Left ventricle myocardium superior (tissue), 1 donor: ENCODE measurements at places on chromosomes 11 and 22.

GRCh38 chr11:86002431-86002830 is 66.5 kb downstream of the PICALM start:
- no peak for DNase-seq

- no peak for DNase-seq
Observed at GRCh38 chr11:11946180-11946579, 62.2 kb downstream of the DKK3 start.

DNA sequence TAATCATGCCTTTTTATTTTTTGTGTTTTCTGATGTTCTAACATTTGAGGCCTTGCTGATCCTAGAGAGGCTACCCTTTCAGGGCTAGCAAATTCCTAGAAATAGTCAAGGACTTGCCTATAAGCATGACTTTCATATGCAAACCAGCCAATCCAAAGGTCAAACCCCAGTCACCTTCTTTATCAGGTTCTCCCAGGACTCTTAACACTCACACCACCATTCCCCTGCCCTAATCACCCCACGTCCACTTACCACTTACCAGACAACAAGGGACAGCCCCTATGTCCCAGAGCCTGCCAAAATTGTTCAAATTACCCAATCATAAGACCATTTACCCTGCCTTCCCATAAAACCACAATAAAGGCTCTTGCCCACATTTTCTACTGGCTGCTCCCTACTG is 1339.8 kb downstream of the LRRC4C start:
- DNase-seq = no peak

DNA sequence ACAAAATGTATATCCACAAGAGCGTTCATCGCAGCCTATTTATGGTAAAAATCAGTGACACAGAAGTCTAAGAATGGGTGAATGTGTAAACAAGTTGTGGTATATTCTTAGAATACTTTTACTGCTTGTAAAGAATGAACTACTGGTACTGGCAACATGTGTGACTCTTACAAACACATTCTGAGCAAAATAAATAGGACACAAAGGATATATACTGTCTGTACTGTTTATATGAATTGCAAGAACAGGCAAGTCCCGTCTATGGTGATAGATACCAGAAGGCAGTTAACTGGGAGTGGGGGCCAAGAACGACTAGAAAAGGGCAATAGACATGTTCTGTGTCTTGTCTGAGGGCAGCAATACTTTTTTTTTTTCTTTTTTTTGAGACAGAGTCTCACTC is 112.6 kb downstream of the TBC1D22A start:
- DNase-seq = no peak

DNA sequence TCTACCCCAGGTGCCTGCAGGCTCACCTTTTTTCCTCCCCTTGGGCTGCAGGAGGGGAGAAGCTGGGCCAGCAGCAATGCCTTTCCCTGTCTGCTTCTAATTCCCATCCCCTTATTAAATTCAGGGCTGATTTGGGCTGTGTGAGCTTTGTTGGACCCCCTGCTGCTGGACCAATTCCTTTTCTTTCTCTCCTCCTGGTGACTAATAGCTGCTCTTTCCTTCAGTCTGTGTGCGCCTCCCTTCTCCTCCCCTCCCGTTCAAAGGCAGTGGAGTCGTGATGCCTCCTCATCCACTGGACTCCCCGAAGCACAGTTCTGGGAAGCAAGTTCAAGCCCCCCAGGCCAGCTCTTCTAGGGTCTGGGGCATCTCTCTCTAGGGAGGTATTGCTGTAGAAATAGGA is 567.9 kb upstream of the CADM1 start:
- DNase-seq = no peak

- no peak for DNase-seq
Observed at GRCh38 chr11:44509296-44509695, 56.2 kb upstream of the CD82 start.
